CD4-positive, alpha-beta T cell treated with Interleukin-10 for 1 hour (primary cell): ENCODE measurements at places on chromosomes 16 and 17.

DNA sequence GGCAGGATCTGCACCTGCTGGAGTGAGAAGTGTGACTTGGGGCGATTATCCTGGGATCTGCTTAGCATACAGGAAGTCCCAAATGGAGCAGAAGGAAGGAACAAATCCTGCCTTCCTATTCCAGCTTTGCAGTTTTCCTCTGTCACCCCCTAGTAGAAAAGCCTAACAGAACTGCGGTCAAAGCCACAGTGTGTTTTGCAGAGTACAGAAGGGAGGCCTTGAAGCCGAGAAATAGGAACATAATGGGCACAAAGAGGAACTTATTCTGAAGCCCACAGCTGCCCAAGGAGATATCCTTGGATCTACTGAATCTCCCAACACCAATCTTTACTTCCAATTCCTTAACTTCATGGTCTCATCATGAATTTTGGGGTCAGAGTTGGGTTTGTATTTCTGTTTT, 8.5 kb downstream of the KRTAP1-5 start:
- no peak for DNase-seq

- DNase-seq, result no peak
Observed at GRCh38 chr16:86609115-86609514, 30.8 kb downstream of the FOXL1 start.

DNA sequence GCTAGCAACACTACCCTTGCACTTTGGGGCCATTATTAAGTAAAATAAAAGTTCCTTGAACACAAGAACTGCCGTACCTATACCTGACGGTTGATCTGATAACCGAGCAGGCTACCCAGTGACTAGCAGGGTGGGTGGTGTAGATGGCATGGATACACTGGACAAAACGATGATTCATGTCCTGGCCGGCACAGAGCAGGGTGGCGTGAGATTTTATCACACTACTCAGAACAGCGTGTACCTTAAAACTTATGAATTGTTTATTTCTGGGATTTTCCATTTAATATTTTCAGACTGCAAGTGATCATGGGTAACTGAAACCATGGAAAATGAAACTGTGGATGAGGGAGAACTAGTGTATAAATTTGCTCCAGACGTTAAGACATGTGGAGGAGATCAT, 41.0 kb upstream of the MSI2 start:
- DNase-seq, result no peak

GRCh38 chr16:57966204-57966771, 4.6 kb downstream of the CNGB1 start:
- DNase-seq, result no peak

DNA sequence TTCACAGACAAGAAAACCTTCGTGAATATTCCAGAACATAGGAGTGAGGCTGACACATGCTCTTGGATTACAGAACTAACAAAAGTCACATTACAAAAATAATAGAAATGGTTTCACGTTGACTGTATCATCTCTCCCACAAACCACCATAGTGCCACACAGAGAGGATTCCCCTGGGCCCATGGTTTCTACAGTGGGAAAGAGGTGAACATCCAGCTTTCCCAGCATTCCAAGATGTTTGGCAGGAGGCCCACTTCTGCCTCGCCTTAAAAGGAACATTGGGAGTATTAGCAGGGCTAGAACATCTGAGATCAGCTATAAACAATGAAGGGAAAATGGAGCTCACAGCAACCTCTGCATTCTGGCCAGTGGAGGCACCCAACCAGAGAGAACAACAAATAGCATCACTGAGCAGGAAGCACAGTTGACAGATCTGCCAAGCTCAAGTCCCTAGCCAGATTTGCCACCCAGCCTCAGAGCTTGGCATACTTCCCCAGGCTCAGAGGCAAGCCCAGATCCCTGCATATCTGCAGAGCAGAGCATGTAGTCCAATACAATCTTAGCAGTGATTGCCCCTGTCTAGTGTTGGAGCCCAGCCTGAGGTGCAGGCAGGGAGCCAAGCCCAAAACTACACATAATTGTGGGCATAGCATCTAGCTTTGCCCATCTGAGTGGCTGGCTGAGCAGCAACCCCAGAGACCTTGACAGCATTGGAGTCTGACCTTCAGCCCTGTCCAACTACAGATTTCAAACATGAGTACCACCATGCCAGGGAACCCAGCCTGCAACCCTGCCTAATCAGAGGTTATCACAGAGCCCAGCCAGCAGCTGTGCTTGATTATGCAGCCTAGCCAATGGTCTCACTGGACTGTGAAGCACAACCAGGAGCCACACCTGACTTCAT, 260.4 kb downstream of the CEP112 start:
- DNase-seq, result no peak

DNA sequence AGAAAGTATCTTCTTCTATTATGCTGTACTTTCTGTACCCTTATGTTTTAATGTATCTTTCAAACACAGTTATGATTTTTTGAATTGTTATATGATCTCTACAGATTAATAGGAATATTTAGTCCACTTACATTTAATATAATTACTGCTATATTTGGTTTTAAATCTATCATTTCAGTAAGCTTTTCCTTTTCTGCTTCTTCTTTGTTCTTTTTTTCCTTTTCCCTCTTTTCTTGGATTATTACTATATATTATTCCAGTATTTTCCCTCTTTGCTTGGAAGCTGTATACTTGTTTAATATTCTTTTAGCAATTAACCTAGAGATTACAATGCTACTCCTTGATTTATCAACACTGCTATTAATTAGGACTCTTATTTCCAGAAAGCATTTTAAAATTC, 13.5 kb downstream of the TLE7 start:
- DNase-seq, result no peak

DNA sequence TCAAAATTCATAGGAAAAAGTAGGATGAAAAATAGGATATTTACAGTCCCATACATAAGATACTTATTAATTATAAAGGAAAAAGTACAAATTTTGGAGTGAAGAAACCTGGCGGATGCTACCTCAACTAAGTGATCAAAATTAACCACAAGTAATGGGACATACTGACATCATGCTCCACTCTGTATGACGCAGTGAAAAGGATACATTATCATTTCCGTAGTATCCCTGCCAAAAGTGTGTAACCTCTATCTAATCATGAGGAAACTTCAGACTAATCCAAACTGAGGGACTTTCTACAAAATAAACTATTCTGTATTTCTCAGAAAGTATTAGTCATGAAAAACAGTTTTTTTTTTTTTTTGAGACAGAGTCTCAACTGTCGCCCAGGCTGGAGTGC, 60.5 kb downstream of the TRIM37 start:
- DNase-seq, result no peak

GRCh38 chr17:76251478-76252039, 11.3 kb upstream of the RNF157 start:
- DNase-seq, result no peak
